Epithelial cell of proximal tubule (primary cell): ENCODE measurements at places on chromosomes 1 and 21.

DNA sequence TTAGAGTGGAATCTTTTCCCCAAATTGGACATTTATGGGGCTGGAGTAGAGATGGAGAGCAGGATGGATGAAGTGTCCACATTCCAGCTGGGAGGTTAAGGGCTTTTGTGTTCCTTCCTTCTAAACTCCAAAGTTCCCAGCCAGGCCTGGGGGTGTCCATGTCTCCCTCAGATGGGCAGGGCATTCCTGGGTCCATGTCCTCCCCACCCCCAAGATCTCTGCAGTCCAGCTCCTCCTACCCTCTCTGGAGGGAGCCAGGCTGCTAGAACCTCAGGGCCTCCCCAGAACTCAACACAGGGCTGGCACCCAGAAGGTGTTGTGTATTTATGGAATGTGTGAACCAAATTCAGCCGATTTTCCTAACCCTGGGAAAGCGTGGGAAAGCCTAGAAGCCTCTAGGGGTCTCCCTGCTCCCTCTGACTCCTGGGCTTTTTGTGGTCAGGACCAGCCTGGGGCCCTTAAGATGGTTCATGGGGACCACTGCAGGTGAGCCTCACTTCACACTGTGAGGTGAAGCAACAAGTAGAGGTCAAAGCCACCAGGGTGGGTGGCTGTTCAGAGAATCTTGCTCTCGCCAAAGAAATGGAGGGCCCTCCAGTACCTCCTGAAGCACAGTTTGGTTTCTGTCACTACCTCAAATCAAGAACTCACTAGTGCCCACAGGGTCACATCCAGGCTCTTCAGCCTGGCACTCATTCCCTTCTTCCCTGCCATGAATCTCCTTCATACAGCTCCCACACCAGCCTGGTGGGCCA is 54.8 kb downstream of the GLIS1 start:
- no peak for DNase-seq

DNA sequence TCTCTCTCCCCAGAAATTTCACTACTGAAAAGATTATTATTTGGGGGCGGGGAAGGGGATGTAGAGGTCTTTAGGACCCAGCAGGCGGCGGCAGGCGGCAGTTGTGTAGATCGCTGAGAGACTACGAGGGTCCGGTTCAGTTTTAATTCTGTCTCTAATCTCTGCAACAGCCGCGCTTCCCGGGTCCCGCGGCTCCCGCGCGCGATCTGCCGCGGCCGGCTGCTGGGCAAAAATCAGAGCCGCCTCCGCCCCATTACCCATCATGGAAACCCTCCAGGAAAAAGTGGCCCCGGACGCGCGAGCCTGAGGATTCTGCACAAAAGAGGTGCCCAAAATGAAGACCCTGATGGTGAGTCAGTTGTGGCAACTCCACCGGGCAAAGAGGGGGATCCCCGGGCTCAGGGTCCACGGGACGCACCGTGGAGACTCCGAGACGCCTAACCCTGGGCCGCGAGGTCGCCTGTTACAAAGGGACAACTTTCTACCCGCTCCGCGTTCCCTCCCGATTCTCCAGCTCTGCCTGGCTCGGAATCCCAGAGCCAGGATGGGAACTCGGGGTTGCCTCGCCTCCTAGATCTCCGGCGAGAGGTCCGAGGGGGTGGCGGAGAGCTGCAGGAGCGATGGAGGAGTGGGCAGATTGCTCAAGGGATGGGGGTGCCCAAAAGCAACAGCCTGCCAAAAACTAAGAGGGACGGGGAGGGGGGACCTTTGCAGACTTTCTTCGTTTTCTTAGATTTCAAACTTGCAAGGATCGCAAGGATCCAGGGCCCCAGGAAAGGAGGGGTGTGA is at the start of gene ST6GALNAC5:
Gene ST6GALNAC5 (plus strand): TSS at position 139 of the 789 bp plus-strand sequence.
- DNase-seq: no peak

GRCh38 chr1:46489638-46490405 is at the start of gene DMBX1:
Gene DMBX1 (plus strand): TSS chr1:46489836. CDS start chr1:46507011, 17,175 bp downstream.
- DNase-seq: no peak

- no peak for DNase-seq
Observed at GRCh38 chr1:168146160-168146539, 9.4 kb upstream of the GPR161 start.
